ENCODE measurements at places on chromosomes 1 and 21. TPM values are rescaled to one million over a fixed set of nuclear protein-coding genes. Genes with fewer than 3 reads are reported as not detected.

GRCh38 chr21:28344985-28345384 is 647.7 kb downstream of the LTN1 start:
- DNase-seq: no peak

The PTGFRN gene
- total RNA-seq: 0.79 TPM

- no peak for DNase-seq
These were observed 71.0 kb downstream of the MAB21L3 start for GRCh38 chr1:116182019-116182714.

DNA sequence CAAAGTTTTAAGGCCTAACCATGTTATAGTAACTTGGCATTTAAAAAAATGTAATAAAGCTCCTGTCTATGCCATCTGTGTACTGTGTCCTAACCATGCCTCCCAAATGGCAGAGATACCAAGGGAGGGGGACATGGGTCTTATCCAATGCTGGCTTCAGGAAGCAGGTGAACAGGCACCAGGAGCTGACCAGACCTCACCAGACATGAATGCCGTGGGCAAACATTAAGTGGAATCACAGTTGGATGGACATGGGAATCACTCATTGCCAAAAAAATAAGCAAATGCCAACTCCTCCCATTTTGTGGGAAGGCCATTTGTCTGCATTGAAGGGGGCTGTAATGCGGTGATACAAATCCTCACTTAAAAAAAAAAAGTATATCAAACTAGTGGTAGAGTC is 22.9 kb downstream of the PROX1 start:
- no peak for DNase-seq

- DNase-seq: no peak
These were observed 110.5 kb downstream of the CNIH3 start for GRCh38 chr1:224726441-224727182.

DNA sequence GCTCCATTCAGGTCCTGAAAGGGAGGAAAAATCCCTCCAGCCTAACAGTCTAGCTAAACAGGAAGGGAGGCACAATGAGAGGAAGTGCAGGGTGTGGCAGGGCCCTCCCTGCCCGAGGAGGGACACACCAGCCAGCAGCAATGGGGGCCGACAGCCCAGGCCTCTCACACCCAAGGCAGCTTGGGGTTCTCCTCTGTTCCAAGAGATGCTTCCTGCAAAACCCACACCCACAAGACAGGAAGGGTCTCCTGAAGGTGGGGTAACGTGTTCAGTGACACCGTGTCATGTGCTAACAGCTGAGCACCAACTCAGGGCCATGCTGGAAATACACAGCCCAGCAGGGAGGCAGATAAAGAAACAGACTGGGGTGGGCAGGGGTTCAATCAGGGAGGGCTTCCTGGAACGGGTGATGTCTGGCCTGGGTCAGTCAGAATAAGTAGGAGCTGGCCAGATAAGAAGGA is 10.2 kb downstream of the ECE1 start:
- no peak for DNase-seq

- DNase-seq: no peak
These were observed 26.3 kb upstream of the PCBP3 start for GRCh38 chr21:45617021-45617921.

DNA sequence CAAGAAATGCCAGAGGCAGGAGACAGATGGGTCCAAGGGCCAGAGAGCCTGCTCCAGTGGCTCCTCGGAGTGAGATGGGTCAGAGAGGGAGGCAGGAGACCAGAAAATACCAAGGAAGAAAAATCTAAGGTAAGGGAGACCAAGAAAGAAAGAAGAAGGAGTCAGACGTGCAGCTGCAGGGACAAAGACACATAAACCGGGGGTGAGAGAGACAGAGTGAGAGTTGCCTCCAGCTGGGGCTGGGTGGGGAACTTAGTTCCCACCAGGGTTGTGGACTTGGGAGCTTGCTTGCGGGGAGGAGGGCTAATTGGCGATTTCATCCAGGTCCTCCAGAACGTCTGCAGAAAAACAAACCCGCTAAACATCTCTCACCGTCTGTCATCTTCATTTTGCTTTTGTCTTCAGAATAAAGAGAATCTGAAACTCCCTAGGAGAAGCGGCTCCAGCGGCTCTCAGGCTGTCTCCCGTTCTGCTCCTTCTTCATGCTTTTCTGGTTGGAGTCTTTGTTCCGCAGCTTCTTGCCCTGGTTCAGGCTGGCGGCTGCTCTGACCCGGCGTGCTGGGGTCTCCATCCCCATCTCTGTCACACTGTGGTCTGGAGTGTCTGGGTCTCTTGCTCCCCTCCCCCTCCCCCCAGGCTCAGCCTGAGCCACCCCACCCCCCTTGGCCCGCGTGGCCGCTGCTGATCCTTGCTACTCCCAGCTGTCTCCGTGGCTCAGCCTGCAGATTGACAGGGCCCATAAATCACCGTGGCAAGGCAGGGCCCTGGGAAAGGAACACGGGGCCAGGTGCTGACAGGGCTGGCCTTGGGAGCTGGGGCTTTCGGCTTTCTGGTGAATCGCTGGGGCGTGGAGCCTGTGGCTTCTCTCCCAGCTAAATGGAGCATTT is 66.6 kb downstream of the UBIAD1 start:
- no peak for DNase-seq

The DPT gene
- total RNA-seq: not detected

The RBP7 gene
- 0.89 TPM for total RNA-seq

The FOXO6 gene
- 1.2 TPM for total RNA-seq

GRCh38 chr1:226737819-226738420 is 1.2 kb downstream of the ITPKB start:
- peak; percentile 49 for DNase-seq
